Glutamatergic neuron (in vitro differentiated cells): ENCODE measurements at places on chromosomes 2 and 18. TPM values are rescaled to one million over a fixed set of nuclear protein-coding genes. Genes with fewer than 3 reads are reported as not detected.

Gene TLX2
- 21.2 TPM for total RNA-seq

Gene ACVR1C
- total RNA-seq: 0.59 TPM

Gene ASPRV1
- 2.5 TPM for total RNA-seq

Gene RAX
- not detected for total RNA-seq

Gene HOXD11
- total RNA-seq: not detected

Gene GEN1
- total RNA-seq: 44.4 TPM

Gene PSMD1
- 126 TPM for total RNA-seq

Gene TSHZ1
- total RNA-seq: 5.3 TPM

Gene RESP18
- not detected for total RNA-seq

Gene TCF23
- not detected for total RNA-seq

Gene MREG
- total RNA-seq: 48.4 TPM

Gene CD207
- 0.51 TPM for total RNA-seq
